LHCN-M2 (cell line): ENCODE measurements at places on chromosomes 16 and 17.

GRCh38 chr16:47458331-47458730 lies 2.5 kb downstream of the ITFG1 start:
- DNase-seq, result no peak

DNA sequence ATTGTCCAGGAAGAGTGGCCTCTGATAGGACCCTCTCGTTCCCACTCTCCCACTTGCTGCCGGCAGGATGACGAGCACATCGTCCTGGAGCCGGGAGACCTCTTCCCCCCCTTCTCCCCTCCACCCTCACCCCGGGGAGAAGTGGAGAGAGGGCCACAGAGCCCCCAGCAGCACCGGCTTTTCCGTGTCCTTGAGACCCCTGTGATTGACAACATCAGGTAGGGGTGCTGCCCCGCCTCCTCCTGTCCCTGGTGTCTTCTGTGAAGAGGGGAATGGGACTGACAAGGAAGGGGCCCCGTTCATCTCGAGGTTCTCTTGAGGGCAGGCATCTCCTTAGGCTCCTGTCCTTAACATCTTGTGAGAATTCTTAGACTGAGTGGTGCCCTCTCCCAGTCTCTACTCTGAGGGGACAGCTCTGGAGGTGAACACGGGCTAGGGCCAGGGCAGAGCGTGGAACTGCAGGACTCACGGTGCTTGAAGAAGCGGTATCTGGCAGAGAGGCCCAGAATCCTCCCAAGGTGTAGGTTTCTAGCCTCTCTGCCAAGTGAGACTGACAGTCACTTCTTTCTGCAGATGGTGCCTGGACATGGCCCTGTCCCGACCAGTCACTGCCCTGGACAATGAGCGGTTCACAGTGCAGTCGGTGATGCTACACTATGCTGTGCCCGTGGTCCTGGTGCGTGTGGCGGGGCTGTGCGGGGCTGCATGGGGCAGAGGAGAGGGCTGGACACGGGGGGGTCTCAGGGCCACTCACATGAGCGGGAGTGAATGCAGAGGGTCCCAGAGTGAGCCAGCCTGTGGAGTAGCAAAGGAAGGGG lies 26.4 kb downstream of the CASKIN2 start:
- DNase-seq, result no peak

GRCh38 chr17:40022961-40023541 lies 7.8 kb downstream of the CSF3 start:
- no peak for DNase-seq

- DNase-seq, result no peak
These were observed 1.1 kb downstream of the C1QTNF1 start for GRCh38 chr17:79024901-79025737.

DNA sequence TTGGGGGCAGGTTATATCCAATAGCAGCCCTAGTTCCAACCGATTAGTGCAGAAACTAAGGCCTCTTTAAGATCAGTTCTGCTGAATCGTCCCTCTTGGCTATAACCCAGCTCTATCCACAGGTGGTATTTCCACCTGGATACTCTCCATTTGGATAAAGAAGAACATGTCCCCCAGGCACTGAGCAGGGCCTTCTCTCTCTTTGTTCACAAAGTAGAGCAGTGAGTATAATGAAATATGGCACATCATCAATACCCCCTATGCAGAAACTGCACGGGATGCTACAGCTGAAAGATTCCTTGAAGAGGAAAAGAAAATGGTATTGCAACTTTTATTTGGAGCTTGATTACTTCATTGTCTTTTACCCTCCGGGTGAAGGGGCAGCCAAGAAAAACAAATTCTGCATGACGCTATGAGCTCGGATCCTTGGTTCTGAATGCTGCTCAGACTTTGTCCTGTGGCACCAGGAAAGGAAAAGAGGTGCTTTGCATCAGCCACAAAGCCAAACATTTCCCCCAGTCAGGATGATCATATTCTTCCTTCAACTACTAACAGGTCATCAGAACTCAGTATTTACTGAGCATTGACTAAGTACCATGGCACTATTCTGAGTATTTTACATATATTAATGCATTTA lies 399.7 kb downstream of the NPIPA8 start:
- DNase-seq, result no peak

- no peak for DNase-seq
These were observed 3.0 kb upstream of the PPY start for GRCh38 chr17:43945074-43945829.

DNA sequence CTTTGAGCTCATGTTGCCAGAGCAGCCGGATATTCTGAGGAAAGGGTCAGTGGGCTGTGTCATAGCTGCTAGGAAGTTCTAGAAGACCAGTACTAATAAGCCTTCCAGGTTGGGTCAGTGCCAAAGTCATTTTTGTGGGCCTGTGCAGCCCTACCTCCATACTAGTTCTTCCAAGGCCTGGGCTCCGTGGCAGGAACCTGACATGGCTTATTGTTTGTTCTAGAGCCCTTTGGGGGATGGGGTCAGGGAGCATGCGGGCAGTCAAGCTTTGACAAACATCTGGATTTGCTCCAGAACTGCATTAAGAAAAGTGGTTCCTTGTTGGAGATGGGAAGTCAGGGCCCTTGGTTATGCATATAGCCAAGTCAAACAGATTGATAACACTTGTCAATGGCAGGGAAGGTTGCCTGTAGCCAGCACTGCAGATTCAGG lies 7.6 kb downstream of the ALKBH5 start:
- DNase-seq, result no peak

- DNase-seq, result no peak
These were observed 10.6 kb upstream of the SRCIN1 start for GRCh38 chr17:38616361-38616760.

- DNase-seq, result no peak
These were observed 25.8 kb downstream of the STAT3 start for GRCh38 chr17:42362245-42362961.
